ENCODE measurements at places on chromosomes 16 and 17.
A peak's percentile ranks its signal among the peaks of the same experiment; 100 is the strongest.

GRCh38 chr17:32558997-32559650, 72.3 kb downstream of the CDK5R1 start:
- DNase-seq, result no peak

DNA sequence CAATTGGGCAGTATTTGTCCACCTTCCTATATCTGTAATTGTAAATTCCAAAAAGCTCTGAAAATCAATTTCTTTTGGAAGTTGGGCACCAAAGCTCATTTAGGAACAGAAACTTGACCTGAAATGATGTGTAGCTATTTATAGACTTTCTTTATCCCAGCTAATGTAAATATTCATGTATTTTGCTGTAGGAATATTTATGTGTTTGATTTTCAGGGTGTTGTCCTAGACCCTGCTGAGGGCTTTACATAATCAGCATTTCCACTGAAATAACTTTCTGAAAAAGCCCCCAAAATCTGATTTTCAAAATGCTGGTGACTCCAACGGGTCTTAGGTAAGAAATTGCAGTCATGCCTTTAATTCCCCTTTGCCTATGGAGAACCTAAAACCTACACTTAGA, 4.1 kb downstream of the RBFOX1 start:
- DNase-seq, result no peak

DNA sequence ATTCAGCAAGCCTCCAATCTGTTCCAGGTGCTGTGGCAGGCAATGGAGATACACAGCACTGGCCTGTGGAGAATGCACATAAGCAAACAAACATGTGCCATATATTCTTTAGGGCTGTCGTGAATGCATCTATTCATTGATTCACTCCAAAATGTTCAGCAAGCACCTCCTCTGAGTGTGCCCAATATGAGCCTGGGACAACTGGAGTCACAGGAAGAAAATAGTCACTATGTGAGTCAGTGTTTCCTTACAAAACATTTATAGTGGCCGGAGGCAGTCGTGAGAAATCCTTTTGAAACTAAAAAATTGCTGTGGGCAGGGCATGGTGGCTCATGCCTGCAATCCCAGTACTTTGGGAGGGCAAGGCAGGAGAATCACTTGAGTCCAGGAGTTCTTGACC, 310.1 kb downstream of the CA10 start:
- DNase-seq, result no peak

- DNase-seq, result no peak
These were observed 8.3 kb downstream of the EME1 start for GRCh38 chr17:50381260-50381815.

DNA sequence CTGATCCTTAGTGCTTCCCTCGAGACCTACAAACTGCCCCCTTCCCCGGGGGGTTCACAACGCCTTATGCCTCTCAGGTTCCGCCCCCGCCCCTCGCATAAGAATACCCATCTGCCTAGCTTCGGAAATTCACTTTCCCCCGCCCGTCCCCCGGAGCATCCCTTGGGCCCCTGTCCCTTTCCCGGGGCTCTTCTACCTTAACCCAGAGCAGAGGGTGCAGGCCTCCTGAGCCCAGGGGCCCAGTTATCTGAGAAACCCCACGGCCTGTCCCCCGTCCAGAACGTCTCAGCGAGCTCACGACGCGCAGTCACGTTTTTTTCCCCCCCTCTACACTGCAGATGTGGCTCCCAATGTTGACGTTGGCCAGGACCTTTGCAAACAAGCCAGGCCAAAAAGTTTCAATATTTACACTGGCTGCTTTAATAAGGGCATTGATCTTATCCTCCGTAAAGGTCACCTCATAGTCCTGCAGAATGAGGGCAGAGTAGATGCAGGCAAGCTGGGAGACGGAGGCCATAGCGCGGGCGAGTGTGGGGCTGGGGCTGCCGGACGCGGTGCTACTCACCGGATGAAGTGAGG, 1.4 kb upstream of the NBR1 start:
- DNase-seq, result no peak

- DNase-seq, result peak; percentile 56
These were observed 39.3 kb downstream of the MYO18A start for GRCh38 chr17:29140631-29141513.

GRCh38 chr17:73706858-73707257, 62.6 kb upstream of the SDK2 start:
- DNase-seq, result no peak

DNA sequence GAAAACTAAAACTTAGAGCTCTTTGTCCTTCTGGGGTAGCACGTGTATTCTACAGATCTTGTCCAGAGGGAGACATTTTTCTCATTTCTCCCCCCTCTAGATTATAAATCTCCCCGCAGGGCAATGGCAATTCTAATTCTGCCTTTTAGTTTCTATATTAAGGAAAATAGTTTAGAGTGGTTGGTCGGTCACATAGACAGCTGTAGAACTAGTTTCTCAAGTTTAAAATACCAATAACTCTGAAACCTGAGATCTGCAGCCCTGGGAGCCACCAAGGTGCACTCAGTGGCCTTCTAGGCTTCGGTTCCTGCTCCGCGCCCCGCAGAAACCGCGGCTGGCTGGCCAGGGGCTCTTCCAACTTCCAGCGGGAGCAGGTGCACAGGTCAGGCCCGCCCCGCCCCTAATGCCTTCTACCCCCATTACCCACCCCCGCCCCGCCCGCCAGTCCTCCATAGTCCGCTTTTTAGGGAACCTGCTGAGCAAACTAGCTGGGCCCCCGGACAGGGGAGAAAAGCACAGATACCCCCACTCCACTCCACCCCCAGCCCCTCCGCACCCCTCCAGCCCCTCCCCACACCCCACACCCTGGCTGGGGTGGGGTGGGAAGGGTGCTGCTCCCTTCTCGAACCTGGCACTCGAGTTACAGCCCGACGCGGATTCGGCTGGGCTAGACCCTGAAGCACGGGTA, 431 bp downstream of the SLFN11 start:
- DNase-seq, result peak; percentile 9

DNA sequence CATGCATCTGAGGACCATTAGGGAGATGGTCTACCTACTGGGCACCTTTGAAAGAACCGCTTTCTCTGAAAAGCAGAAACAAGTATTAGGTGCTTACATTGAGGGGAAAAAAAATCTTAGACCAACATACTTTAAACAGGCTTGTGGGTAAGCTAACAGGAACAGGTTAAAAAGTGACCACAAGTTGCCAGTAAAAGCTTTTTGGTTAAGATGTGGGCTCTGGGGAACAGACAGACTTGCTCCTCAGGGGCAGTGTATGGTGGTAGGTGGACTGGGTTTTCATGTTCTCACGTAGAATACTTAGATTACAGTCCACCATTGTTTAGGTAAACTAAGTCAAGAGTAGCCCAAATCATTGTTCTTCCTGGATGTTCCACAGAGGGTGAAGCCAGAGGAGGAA, 41.2 kb downstream of the REXO5 start:
- DNase-seq, result no peak

- DNase-seq, result no peak
These were observed 21.4 kb downstream of the PIEZO1 start for GRCh38 chr16:88763502-88764053.

DNA sequence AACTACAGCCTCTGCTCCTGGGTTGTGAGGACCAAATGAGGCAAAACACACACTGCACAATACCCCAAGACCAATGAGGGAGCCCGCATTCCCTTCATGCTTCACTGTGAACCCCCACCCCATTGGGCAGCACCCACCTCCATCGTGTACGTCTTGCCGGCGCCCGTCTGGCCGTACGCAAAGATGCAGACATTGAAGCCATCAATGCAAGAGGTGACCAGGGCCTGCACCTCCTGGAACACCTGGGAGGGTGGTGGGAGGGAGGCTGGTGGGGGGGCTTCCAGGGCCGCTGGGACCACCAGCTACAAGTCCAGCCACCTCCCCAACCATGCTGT, 28.4 kb downstream of the KATNB1 start:
- no peak for DNase-seq

DNA sequence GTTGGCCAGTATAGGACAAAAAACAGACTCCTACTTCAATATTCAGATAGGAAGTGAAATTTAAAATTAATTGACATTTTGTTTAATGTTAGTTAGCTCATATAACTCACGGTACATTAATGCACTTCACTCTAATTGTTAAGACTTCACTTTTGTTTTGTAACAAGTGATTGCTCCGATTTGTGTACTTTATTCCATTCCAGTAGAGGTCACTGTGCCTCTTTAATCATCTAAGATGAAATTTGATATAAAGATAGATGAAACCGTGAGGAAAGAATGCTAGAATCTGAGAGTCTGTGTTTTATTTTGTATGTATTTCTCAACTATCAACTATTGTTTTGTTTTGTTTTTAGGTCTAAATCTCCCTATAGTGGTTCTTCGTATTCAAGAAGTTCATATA, 29.0 kb downstream of the RBBP6 start:
- DNase-seq, result no peak

Measured in T follicular helper cell (primary cell).